B cell (primary cell): ENCODE measurements at places on chromosomes 2 and 18. TPM values are rescaled to one million over a fixed set of nuclear protein-coding genes. Genes with fewer than 3 reads are reported as not detected.

GRCh38 chr18:9613550-9614400, 584 bp downstream of the PPP4R1 start:
- peak; percentile 71 for DNase-seq

GRCh38 chr2:8806885-8807704, 30.3 kb downstream of the KIDINS220 start:
- DNase-seq = no peak

- no peak for DNase-seq
Observed at GRCh38 chr2:166364476-166365161, 11.1 kb downstream of the SCN9A start.

GRCh38 chr2:201447086-201447485, 4.2 kb downstream of the TRAK2 start:
- no peak for DNase-seq

DNA sequence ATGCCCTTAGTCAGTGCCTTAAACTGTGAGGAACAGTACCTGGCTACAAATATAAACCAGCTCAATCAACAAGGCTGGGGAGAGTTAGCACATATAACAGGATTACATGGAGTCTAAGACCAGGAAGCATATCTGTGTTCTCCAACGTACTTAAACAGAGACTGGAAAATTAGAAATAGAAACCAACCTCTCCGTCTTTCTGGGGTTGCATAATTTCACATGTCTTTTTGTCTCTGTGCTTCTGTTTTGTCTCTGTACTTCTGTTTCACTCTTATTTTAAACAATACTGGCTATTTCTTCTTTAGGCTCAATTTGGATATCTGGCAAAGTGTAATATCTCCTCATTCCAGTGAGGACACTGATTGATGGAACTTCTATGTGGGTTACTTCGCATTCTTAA, 749.0 kb upstream of the ZEB2 start:
- no peak for DNase-seq

GRCh38 chr2:234885886-234886285, 65.9 kb upstream of the SH3BP4 start:
- no peak for DNase-seq

DNA sequence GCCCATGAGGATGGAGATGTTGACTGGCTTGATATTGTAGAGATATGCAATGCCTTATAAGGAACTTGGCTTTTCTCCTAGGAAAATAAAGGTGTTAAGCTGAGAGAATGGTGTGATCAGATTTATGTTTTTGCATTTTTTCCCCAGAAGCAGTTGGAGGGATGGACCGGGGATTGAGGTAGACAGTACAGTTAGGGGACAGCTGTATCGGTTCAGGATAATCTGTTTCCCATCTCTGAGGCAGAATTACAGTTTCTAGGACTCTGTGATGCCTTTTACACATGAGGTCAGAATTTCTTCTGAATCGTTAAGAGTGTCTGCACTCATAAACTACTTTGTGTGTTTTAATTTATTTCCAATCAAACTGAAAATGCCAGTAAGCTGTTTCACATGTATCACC, 261.5 kb downstream of the CYRIA start:
- DNase-seq = no peak

DNA sequence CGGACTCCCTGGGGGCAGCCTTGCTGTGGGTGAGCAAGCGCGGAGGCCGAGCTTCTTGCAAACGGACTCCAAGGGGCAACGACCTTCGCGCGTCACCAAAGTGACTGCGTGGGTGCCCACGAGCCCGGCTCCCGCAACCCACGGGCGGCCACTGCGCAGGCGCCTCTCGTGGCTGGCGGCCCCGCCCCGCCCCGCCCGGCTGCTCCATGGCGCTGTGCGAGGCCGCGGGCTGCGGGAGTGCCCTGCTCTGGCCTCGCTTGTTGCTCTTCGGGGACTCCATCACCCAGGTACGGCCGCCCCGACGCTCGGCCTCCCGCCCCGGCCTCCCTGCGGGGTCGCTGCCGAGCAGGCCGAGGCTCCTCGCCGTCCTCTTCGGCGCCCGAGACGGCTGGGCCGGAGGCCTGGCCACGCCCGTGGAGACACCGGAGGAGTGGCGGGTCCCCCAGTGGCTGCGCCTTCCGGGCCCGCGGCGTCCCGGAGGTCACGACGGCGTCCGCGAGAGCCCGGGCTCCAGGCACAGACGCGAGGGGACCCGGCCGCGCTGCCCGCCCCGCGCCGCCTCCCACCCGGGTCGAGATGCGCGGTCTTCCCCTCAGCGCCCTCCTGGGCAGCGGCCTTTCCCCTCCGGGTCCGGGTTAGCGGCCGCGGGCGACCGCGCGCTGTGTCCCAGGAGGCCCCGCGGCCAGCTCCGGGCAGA, at the start of gene IAH1:
Gene IAH1 (plus strand): TSS at position 191 of the 697 bp plus-strand sequence. CDS start 16 bp downstream, at position 207.
- DNase-seq = peak; percentile 89

DNA sequence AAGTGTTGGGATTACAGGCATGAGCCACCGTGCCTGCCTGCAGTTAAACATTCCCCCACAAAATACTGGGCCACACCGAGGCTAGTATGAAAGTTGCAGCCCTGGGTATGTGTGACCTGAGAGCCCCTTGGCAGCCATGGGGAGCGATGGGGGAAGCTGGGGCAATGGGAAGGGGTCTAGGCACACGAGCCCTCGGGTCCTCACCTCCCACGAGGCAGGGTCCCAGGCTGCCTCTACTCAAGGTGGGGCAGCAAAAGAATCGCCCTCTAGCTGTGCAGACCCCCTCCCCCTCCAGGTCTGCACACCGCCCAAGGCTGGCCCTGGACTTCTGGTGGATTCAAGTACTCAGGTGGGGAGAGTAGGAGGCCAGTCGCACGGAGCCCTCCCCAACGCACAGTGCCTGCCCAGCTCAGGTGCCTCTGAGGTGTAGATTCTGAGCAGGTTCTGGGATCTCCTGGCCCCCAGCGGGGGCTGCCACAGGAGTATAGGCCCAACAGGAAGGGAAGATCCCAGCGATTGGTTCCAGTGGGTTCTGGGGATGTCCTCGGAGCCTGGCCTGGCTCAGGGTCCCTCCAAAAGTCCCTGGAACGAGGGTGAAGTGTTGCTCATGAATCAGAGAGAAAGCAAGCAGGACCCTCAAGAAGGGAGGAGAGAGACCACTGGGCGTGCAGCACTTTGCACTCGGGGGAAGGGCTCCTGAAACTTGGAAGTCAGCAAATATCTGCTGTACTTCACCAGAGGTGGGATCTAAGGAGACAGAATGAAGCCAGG, 2.6 kb downstream of the GPR35 start:
- DNase-seq = no peak

- DNase-seq = no peak
Observed at GRCh38 chr18:63022429-63023022, 297.0 kb downstream of the BCL2 start.

- no peak for DNase-seq
Observed at GRCh38 chr2:173119944-173120343, 44.3 kb downstream of the MAP3K20 start.

DNA sequence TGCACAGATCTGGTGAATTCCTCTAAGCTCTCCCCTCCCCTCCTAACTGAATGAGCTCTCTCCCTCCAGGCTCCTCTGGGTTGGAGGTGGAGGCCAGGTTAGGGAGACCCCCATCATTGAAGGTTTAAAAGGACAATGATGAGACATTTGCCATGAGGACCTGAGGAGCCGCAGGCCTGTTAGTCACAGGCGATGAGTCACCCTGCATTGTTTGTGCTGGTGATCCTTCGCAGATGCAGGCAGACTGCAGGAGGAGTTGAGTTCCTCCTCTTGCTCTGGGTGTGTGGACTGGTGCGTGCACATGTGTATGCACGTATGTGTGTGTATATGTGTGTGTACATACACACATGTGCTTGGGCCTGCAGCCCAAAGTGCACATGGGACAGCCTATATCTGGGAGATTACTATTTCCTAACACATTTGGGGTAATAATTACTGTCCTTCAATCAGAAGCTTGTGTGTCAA, 42.0 kb downstream of the MCFD2 start:
- DNase-seq = no peak

DNA sequence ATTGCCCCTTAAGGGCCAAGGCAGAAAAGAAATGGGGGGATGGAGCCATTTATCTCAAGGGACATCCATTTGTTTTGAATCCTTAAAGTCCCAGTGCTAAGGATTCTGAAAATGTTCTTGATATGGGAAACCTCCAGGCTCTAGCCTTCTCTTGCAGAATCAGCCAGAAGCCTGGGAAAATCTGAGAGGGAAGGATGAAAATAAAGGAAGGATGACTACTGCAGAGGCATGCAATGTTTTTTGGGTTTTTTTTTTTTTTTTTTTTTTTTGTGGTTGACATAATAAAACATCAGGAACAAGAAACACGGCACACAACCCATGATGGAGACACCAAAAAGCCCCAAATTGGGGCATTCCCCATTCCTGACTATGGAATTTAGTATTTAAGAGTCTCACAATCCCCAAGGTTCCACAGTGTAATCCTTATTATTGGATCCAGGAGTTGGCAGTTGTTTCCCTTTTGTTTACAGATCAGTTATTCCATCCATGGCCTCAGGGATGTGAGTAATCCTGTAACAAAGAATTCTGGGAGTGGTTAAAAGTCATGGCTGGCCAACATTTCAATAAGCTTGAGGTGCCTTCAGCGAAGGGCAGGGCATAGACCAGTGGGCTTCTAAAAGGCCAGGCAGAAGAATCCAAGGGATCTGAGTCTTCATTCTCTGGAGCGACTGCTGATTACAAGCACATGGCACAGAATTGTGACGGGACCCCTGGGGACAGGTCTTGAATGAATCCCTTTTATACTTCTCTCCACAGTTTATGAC, 337.5 kb downstream of the GULP1 start:
- DNase-seq = no peak

DNA sequence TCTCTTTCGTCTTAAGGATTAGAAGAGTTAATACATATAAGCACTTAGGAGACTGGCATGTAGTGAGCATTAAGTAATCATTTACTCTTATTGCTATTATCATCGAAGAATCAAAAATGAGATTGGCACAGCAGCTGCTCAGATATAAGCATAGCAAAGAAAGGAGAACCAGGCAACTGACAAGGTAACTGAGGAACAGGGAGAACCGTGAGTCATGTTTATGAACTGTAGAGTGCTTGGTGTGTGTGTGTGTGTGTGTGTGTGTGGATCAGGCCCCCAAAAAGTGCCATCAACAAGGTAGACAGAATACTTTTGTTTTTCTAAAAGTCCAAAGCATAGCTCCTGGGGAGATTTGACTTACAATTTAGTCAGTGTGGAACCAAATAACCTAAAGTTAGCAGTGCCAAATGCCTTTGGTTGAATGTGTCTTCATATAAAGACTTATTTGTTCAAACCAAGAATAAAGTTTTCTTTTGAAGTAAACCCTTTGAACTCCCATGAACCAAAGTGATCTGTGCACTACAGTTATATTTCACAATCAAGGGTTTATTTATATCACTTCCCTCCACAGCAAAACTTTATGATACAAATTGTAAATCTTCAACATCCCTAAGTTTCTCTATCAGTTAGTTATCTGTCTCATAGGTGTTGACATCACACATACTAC, 660.6 kb downstream of the NYAP2 start:
- DNase-seq = no peak

DNA sequence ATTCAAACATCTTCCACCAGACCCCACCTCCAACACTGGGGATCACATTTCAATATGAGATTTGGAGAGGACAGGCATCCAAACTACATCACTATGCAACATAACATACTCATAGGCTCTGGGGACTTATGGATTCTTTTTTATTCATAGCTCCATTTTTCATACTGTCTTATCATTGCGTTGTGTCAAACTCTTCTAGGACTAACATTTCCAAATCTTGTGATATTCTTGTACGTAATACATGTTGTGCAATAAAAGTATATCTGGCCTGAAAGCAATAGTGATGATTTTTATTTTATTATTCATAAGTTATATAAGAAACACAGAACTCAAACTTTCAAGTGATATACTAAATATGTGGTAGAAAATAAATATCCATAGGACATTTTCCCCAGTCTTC, 60.6 kb upstream of the ACTR3 start:
- no peak for DNase-seq

The ABCG5 gene
- not detected in 2 replicates for total RNA-seq

The CXCR4 gene
- 2,047 and 2,119 TPM in 2 replicates for total RNA-seq
